Hematopoietic multipotent progenitor cell treated with erythropoietin and hydrocortisone succinate and interleukin-3 and kit ligand, for 4 days (in vitro differentiated cells): ENCODE measurements at places on chromosomes 4 and X.
A peak's percentile ranks its signal among the peaks of the same experiment; 100 is the strongest.

GRCh38 chr4:5964030-5964429 is 54.2 kb downstream of the C4orf50 start:
- no peak for DNase-seq

- DNase-seq: no peak
These were observed 55.5 kb downstream of the SHISA3 start for GRCh38 chr4:42452823-42453222.

GRCh38 chr4:93529692-93530372 is 298.7 kb upstream of the ATOH1 start:
- no peak for DNase-seq

DNA sequence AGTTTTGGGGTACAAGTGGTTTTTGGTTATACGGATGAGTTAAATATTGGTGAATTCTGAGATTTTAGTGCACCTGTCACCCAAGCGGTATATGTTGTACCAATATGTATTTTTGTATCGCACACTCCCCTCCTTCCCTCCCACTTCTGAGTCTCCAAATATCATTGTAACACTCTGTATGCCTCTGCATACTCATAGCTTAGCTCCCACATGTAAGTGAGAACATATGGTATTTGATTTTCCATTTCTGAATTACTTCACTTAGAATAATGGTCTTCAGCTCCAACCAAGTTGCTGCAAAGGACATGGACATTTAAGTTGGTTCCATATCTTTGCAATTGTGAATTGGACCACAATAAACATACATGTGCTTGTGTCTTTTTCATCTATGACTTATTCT is 103.0 kb upstream of the ADAMTS3 start:
- DNase-seq: no peak

DNA sequence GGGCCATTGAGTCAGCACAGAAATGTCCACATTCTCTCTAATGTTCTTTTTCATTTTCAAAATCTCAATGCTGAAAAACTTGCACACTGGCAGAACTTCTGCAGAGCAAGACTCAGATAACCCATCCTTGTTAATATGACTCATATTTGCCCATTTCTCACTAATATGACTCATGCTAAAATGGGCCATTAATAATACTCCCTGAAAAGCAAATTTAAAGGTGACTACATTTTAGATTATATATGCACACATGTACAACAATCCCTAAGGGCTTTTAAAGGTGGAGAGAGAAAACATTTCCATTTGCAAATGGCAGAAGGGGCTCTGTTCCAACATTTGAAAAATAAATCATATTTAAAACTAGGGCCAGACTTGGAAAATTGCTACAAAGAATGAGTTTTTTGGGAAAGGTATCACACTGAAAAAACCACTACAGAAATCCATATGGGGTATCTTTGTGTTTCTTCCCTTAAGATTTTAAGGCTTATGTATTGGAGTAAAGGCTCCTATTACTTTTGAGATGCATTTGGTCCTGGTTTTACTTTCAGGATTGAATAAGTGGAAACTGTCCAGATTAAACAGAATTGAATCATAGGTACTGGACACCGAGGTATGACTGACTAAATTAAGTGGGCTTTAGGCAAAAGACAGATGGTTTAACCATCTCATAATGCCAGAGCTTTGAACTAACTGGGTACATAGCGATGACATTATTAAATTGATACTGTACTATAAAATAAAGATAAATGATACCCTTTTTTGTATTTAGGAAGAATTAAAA is 30.0 kb downstream of the TLR2 start:
- DNase-seq: no peak

DNA sequence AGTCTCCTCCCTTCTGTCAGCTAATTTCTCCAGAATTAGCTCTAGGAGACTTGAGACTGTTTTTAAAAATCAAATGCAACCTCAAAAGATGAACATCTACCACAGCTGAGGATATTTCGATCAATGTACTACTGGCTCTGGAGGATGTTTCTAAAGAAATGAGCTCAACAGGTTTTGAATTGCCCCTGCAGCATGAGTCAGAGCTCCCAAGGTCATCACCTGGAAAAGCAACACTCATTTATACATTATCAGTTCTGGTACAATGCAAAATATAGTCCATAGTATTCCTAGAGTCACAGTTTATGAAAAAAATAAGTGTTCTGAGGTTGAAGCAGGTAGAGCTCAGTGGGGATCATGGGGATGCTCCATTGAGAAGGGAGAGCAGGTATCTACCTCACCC is 50.8 kb upstream of the MCF2 start:
- no peak for DNase-seq

GRCh38 chr4:28686618-28687017 is 1826.0 kb downstream of the STIM2 start:
- peak; percentile 45 for DNase-seq

DNA sequence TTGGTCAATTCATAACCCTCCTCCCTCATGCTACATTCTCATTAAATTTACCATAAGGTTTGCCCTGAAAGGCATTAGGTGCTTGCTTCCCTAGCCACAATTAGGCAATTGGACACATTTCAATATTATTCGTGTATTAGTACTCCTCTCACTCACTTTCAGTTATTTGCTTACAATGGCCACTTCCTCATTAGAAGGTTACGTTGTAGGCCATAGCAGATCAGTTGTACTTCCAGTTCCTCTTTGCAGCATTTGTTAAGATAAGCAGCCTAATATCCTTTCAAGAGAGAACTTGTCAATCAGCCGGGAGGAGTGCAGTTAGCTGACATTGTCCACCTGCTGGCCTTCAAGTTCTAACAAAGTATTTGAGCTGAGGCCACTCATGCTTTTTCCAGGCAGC is 1017.2 kb downstream of the PCDH7 start:
- DNase-seq: peak; percentile 75

DNA sequence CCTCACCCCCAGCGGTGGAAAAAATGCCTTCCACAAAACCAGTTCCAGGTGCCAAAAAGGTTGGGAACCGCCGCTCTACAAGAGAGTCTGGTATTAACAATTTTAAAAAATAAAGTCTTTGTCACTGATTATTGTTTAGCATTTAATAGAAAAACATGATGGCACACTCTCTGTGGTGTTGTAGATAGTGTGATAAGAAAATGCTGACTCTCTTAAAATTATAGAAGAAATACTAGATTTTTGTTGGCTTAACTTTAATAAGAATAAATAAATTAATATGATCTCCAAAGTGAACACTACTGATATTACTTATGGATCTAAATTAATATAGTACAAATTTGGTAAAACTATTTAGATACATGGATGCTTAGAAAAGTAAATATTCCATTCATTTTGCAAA is 943.5 kb downstream of the CCSER1 start:
- DNase-seq: no peak

- DNase-seq: no peak
These were observed 78.3 kb downstream of the SLC4A4 start for GRCh38 chr4:71417150-71417549.

DNA sequence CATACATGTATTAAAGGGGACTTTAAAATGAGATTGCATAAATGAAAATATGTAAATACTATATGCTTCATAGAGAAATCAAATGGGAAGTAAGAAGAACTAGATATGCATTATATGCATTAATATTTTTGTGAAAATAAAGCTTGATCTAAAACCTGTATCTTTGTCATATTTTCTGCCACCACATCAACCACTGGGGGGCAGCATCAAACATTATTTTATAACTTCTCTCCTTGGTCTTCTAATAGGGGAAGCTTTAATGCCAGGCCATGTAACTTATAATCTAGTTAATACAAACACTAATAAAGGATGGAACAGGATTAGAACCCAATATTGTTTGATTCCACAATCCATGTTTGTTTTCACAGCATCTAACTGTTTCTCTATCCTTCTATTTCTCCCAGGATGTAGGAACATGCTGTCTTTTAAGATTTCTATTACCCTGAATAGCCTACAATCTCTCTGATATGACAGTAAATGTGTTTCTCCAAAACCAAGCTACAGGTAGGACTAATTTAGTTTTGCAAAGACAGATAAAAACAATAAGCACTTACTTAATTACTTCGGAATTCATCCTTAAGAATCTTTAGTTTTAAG is 10.0 kb downstream of the QRFPR start:
- peak; percentile 72 for DNase-seq

GRCh38 chr4:55989766-55990165 is 41.0 kb downstream of the CEP135 start:
- peak; percentile 46 for DNase-seq

DNA sequence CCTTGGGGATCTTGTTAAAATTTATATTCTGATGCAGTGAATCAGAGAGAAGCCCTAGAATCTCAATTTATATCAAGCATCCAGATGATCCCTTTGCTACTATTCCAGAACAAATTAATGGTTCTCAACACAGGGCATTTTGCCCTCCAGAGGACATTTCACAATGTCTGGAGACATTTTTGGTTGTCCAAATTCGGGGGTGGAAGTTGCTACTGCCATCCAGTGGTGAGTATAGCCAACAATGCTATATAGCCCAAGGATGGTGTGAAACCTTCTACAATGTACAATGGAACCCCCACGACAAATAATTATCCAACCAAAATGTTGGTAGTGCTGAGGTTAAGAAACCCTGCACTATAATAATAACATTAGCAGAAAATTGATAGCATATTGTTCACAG is 2440.0 kb downstream of the PCDH7 start:
- DNase-seq: peak; percentile 18

DNA sequence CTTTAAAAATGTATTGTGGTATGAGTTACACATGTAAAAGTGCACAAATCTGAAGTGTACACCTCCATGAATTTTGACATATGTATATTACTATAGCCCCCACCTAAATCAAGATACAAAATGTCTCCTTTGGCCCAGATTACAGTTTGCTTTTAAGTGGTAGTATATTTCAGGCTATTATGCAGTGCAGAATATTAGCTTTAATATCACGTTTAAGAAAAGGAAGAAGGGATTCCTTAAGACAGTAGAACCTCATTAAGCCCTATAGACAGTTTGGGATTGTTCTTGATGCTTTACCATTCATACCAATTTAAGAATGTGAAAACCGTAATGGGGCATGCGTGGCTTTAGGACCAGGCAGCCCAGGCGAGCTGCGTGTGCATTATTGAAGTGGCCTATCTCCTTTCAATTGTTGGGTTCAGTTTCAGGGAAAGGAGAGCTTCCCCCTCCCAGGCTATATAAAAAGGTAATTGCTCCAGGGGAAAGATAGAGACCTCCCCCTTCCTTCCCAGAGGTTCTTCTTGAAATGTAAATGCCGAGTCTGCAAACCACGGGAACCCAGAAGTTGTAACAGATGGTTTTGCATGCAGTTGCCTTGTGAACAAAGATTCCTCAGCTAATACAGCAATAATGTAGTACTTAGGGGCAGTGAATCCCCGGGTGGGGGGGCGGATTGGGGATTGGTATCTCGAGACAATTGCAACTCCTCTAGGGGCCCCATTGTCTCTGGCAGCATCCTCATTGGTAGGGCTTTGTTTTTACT is 106.1 kb downstream of the UCHL1 start:
- DNase-seq: no peak
